GM23248 (cell line): ENCODE measurements at places on chromosomes 12 and 14.

DNA sequence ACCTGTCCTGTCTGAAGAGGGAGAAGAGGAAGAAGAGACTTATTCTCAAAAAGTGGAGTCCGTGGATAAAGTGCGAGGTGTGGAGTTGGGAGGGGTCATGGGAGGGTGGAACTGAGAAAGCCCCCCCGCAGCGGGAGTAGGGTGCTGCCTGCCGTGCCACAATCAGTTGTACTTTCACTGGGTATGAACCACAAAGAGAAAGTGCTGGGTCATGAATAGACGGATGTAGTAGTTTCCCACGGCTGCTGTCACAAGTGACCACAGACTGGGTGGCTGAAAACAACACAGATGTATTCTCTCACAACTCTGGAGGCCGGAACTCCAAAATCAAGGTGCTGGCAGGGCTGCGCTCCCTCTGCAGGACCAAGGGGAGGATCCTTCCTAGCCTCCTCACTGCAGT is 5.5 kb downstream of the DNAH10 start:
- no peak for DNase-seq

DNA sequence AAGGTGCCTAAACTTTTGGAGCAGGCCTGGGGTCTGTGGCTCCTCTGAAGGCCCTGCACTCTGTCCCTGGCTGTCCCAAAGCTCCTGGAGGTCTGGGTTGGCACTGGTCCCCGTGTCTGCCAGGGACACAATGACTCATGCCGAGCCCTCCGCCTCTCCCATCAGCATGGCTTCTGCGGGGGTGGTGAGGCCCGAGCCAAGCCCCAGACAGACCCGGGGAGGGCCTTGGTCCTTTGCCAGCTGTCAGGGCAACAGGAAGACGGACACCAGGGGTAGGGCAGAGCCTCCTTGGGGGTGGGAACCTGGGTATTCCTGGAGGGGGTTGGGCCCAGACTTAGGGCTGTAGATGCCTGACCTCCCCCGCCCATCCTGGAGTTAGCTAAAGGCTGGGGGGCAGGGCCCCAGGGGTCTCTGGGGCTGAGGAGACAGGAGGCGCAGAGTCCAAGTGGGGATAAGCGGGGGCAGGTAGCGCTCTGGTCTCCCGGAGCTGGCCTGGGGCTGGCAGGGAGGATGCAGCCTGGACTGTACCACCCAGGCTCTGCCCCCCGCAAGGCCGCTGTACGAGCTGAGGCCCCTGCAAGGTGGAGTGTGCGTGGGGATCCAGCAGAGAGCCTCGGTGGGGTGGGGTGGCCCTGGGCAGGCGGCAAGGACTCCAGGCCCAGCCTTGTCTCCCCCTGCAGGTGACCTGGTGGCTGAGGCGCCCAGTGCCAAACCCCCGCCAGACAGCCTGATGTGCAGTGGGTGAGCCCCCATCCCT is 16.4 kb upstream of the PUS1 start:
- peak; percentile 93 for DNase-seq

- peak; percentile 33 for DNase-seq
Measured at GRCh38 chr12:79056775-79057174, 192.2 kb downstream of the SYT1 start.

DNA sequence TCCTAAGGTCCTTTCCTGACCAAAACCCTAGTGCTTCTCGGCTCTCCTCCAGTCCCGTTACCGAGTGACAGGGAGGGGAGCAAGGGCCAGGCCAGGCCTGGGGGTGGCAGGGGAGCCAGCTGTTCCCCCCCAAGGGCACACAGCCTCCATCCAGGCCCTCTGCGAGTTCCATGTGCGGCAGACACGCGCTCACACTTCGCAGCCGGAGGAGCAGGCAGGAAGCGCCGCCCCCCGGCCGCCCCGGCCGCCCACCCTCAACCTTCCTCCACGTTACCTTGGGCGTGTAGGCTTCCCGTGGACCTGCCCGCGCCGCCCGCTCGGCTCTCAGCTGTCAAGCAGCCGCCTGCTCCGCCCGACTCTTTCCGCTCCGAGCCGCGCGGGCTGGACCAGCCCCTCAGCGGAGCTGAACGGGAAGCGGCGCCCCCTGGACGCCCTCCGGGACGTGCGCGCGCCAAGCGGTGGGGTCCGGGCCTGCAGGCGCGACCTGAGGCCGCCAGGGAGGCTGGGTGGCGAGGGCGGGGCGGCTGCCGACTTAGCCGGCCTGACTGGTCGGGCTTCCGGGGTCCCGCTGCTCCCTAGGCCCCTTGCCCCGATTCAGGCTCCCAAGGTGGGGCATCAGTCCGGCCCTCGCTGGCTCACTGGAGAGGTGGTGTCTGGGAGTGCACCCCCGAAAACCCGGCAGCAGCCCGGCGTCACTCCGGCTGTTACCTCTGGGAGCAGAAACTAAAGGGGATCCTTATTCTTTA is at the start of gene CRACR2A:
TSS of gene CRACR2A (minus strand) at position 369 of the 746 bp plus-strand sequence. CDS start 56,110 bp downstream, outside the sequence.
- DNase-seq: peak; percentile 83

DNA sequence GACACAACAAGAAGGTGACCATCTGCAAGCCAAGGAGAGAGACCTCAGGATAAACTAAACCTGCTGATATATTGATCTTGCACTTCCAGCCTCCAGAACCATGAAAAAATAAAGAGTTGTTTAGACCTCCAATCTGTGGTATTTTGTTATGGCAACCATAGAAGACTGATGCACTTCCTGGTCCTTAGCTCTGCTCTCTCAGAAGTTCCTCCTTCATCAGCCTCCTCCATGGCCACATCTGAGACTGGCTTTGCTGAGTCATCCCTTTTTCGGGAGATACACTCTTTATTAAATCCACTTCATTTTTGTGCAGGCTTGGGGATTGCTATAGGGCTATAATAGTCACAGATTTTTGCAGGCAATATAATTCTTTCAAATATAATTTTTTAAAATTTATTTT is 89.6 kb upstream of the ATF7IP start:
- DNase-seq: no peak

DNA sequence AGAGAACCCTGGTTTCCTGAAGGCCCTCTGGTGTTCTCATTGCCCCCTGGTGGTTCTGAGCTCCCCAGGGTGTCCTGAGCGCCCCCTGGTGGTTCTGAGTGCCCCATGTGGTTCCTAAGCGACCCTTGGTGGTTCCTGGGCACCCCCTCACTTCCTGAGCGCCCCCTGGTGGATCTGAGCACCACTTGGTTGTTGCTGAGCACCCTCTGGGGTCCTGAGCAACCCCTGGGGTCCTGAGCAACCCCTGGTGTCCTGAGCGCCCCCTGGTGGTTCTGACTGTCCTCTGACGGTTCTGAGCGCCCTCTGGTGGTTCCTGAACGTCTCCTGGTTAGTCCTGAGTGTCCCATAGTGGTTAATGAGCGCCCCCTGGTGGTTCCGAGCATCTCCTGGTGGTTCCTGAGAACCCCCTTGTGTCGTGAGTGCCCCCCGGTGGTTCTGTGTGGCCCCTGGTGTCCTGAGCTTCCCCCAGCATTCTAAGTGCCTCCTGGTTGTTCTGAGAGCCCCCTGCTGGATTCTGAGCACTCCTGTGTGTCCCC is 568.3 kb downstream of the TMEM121 start:
- no peak for DNase-seq

GRCh38 chr14:49483268-49483667 is 102.9 kb downstream of the RPS29 start:
- DNase-seq: no peak

- peak; percentile 75 for DNase-seq
Measured at GRCh38 chr12:118061873-118062843, 1.2 kb upstream of the WSB2 start.

DNA sequence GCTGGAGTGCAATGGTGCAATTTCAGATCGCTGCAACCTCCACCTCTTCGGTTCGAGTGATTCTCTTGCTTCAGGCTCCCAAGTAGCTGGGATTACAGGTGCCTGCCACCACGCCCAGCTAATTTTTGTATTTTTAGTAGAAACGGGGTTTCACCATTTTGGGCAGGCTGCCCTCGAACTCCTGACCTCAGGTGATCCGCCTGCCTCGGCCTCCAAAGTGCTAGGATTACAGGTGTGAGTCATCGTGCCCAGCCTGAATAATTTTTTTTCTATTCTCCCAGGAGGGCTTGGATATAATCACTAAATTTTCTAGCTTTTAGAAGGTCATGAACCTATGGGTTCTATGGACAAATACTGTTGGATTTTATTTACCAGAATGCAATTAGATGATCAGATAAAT is 44.7 kb upstream of the GNPNAT1 start:
- no peak for DNase-seq

DNA sequence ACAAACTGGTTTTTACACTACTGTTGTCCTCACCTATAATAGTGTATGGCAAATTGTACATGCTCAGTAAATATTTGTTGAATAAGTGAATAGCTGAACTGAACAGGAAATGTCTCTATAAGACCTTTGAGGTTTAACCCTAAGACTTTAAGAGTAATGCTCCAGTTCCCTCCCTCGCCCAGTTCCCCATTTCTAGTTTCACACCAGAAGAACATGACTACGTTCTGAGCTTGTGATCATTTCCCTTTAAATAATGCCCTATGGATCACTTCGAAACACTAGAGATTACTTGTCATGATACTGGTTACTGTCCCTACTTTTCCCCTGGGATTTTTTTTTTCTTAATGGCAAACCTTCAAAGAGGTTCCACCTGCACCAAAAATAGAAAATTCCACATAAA is 69.3 kb downstream of the PRKD1 start:
- DNase-seq: no peak

DNA sequence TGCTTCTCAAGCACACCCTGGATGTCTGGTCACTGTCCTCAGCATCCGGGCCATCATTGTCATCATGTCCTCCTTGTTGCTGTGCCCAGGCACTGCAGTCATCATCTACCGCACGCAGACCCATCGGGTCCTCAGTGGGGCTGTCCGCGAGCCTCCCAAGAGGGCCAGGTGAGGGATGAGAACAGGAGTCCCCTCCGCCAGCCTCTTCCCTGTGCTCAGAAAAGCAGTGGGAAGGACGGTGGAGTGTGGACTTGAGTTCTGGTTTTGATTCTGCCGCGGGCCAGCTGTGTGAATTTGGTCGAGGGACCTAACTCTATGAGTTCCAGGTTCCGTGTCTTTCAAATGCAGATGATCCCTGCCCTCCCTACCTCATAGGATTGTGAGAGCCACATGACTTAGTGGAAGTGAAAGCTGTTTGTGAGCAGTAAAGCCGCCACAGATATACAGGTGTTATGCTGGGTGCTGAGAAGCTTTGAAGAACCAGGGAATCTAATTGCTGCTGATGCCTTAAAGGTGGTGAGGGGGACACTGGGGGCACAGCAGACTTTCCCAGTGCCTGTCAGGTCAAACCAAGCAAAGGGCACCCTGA is 122.9 kb upstream of the RAP1B start:
- no peak for DNase-seq

DNA sequence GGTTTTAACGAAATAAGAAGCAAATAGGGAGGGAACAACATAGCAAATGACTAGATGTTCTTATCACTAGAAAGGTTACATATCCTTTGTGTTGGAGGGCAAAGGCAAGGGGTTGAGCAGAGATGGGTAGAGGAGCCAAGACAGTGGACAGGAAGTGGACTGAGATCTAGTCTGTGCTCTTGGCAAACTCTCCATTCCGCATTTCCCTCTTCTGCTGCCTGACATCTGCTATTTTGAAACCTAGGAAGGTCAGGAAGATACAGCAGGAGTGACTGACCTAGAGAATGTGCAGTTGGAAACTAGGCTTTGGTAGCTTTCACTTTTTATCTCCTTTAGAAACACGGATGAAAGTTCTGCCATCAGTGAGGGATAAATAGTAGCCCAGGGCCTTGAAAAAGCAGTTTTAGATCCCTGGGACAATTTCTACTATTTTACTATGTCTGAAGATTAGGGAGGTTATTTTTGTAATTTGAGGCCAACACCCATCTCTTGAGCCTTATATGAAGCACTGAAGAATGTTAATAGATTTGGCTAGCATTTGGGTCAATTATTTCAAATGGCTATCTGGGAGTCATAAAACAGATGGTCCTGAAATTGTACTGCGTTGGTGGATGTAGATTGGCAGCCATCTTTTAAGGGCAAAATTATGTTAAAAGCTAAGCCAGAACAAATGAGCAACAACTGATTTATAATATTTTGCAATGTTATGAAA is 410.3 kb downstream of the PCNX1 start:
- DNase-seq: no peak

DNA sequence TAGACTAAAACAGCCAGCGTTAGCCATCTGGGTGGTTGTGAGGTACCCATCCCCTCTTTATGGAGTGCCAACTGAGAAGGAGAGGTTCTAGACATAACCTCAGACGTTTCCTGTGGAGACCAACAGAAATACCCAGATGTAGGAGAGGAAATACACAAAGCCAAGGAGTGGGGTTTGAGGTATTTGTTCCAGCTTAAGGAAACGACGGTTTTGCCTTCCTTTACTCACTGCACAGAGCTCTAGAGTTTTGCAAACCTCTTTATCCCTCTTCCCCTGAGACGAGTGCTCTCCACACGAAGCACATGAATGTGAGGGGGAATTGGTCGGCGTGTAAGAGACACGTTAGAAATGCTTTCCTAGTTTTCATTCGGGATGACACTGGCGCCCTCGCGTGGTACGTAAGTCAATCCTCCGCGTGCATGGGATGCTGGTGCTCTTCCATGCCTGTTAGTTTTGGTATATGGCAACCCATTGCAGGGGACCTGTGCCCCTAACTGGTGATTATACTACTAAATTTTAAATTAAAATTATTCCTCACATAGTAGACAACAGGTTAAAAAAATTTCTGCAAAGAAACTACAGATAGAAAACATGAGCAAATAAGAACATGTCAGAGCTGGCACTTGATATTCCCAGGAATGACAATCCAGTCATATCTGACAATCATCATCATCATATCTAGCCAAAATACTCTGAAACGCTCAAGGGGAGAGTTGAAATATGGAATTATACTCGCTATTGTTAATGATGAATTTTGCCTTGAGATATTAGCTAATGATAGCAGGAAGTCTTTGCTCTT is 121.7 kb downstream of the PPM1H start:
- DNase-seq: peak; percentile 88

GRCh38 chr12:2335513-2335912 is 282.7 kb downstream of the CACNA1C start:
- peak; percentile 28 for DNase-seq

GRCh38 chr12:103751600-103751999 is 89.4 kb downstream of the NT5DC3 start:
- peak; percentile 31 for DNase-seq

DNA sequence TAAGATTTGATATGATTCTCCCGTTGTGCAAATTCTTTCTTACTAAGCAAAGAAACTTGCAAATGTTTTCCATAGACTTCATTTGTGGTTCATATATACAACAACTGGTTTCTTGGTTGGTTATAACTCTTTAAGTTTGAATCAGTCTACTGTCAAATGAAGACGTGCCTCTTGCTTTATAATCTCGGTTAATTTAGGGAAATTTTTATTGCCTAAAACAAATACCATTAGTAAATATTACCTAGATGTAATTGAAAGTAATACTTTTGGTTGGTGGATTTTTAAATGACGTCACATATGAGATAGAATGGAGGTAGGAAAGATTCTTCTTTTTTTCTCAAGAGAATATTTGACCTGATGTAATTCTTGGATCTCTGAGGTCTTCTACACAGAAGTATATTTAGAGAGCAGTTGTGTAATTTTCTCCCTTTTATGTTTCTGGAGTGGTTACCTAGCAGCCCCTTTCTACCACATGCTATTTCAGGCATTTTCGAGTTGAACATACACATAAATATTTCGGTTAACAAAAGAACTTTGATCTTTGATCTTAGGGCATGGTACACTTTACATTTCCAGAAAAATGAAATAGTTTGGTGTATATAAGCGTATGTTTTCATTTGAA is 1.7 kb downstream of the ATF7IP start:
- DNase-seq: peak; percentile 75

GRCh38 chr14:23431486-23431885 is 4.0 kb downstream of the MYH7 start:
- DNase-seq: no peak
